Tibial nerve (tissue), 4 donors: ENCODE measurements at places on chromosomes 11 and 22. TPM values are rescaled to one million over a fixed set of nuclear protein-coding genes. Genes with fewer than 3 reads are reported as not detected.

The OR8G5 gene
- not detected for total RNA-seq

The SSTR3 gene
- total RNA-seq: not detected

GRCh38 chr11:12119502-12119901 lies 9.1 kb downstream of the MICAL2 start:
- no peak for DNase-seq

- no peak for DNase-seq
Measured at GRCh38 chr11:118417801-118418200, 16.4 kb downstream of the ATP5MG start.

DNA sequence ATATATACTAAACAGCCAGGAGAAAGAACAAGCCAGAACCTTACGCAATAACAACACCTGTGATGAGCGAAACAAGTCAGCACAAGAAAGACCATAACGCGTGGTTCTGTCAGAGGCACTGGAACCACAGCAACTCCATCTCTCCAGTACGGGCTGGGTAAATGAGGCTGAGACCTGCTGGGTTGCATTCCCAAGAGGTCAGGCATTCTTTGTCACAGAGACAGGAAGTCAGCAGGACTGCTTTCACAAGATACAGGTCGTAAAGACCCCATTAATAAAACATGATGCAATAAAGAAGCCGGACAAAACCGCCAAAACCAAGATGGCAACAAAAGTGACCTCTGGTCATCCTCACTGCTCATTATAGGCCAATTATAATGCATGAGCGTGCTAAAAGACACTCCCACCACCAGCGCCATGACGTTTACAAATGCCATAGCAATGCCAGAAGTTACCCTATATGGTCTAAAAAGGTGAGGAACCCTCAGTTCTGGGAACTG lies 21.7 kb downstream of the TPST2 start:
- DNase-seq: no peak
